ENCODE measurements at places on chromosomes 2 and 18.

GRCh38 chr2:159616286-159616701 lies at the start of gene BAZ2B:
Gene BAZ2B (minus strand): TSS chr2:159616548. CDS start chr2:159478719, 137,829 bp downstream.
- DNase-seq: peak; percentile 75

DNA sequence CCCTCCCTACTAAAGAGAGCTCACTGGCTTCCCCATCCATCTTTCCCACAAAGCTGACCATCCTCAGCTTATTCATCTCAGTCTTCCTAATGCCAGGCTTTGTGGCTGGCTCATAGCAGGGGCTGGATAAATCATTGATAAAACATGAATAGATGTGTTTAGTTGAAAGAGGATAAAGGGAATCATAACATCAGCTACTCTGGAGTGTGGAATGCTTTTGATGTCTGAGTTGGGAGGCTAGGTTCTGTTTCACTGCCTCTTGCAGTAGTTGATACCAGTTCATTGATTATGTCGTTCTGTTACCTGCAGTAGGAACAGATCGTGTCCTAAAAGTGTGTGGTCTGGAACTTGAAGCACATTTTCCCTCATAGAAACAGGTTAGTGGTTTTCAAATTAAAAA lies 66.3 kb upstream of the HK2 start:
- no peak for DNase-seq

GRCh38 chr2:241437179-241437578 lies 71.2 kb downstream of the STK25 start:
- no peak for DNase-seq

DNA sequence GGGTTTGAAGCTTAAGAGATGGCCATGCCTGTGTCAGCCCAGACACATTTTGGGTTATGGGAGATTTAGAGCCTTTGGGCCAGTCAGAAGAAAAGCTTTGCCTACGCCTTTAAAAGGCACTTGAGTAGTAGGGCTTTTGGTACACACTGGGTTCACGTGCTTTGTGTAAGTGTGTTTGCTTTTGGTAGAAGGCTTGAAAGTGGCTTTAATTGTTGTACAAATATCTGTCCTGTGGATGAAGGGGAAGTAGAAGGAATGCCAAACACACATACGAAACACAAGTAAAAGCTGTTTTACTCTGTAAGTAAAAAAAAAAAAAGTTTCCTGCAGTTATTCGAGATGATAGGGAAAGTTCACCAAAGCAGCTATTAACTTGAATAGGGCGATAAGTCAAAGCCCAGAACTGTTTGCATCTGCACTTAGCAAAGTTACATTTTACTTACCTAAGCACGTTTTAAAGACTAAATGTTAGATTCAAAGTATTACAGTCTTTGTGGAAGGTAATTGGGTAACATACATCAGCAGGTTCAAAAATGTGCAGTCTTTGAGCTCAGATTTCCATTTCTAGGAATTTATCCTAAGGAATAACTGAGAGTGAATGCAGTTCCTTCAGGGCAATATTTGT lies 75.4 kb downstream of the STK25 start:
- no peak for DNase-seq

DNA sequence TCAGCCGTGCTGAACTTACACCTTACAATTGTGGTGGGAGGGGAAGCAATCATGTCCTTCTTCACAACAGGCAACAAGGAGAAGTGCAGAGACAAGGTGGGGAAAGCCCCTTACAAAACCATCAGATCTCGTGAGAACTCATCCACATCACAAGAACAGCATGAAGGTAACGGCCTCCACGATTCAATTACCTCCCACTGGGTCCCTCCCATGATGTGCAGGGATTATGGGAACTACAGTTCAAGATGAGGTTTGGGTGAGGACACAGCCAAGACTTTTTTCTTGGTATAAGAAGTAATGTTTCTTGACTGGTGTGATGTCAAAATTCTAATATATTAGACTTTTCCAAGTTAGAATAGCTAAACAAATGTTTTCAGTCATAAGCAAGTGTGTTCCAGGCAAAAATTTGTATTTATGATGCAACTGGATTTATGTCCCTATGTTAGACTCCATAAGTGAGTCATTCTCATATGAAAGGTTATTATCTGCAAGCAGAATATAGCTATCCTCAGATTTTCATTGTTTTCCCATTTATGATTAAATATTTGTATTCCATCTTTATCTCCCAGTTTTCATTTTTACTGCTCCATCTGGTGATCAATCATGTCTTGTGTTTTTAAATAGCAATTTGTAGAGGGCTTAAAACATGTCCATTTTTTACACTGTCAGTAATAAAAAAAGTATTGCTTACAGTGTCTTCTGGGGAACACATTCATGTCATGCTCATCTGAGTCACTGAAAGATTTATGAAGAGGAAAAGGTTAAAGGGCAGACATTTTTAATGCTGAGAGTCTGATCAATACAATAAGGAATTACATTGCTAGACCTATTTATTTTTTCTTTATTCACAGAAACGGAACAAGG lies 995.2 kb upstream of the CDH2 start:
- DNase-seq: peak; percentile 73

DNA sequence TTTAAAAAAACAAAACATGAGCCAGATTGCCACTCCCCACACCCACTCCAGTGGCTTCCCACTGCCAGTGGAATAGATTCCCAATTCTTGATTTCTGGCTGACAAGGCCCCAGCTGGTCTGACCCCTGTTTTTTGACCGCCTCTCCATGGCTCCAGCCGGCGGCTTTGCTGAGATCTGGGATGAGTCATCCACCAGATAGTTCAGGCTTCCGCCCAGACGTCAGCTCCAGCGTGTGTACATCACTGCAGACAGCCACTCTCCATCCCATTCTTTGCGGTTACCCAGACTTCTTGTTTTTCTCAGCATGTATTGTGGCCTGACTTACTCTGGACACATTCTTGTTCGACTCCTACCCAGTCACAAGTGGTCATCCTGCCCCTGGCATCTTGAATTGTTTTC lies 227.9 kb downstream of the GBX2 start:
- DNase-seq: peak; percentile 86

- DNase-seq: no peak
These were observed 226.2 kb downstream of the KCNS3 start for GRCh38 chr2:18104595-18105224.

- DNase-seq: no peak
These were observed 42.5 kb upstream of the ACAA2 start for GRCh38 chr18:49855711-49856415.

- DNase-seq: no peak
These were observed 242.1 kb downstream of the ALPK2 start for GRCh38 chr18:58386780-58387179.

DNA sequence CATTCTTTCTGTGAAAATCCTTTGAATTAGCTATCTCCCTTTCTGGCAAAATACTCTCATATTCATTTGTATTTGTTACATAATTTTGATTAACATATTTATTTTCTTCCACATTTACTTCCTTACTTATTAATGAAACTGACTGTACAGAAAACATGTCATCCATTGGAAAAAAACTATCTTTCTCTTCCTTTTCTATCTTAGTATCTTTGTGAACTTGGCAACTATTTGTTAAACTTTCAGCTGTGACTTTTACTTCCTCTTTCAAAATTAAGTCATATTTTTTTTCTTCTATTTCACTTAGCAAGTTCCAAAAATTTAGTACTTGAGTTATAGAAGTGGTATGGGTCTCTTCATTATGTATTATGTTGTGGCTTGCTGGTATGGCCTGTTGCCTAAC lies 2.6 kb downstream of the RAD51AP2 start:
- no peak for DNase-seq

- peak; percentile 3 for DNase-seq
These were observed 185.4 kb downstream of the SNTG2 start for GRCh38 chr2:1136067-1136466.

GRCh38 chr18:681985-682384 lies 24.5 kb downstream of the TYMS start:
- DNase-seq: no peak

GRCh38 chr2:43399515-43400264 lies 173.3 kb upstream of the ZFP36L2 start:
- DNase-seq: peak; percentile 89

GRCh38 chr2:206718296-206718695 lies at the start of gene DYTN:
Gene DYTN (minus strand): TSS chr2:206718396. CDS start chr2:206718279, 117 bp downstream.
- DNase-seq: no peak

- no peak for DNase-seq
These were observed 53.3 kb downstream of the TWSG1 start for GRCh38 chr18:9387891-9388290.

GRCh38 chr2:240784629-240785423 lies 35.2 kb downstream of the KIF1A start:
- DNase-seq: no peak

- DNase-seq: no peak
These were observed 16.1 kb downstream of the MAPRE3 start for GRCh38 chr2:26986576-26986975.

GRCh38 chr2:45141883-45142866 lies 132.9 kb upstream of the SIX2 start:
- DNase-seq: no peak

- no peak for DNase-seq
These were observed 128.0 kb downstream of the NFATC1 start for GRCh38 chr18:79523736-79524180.

DNA sequence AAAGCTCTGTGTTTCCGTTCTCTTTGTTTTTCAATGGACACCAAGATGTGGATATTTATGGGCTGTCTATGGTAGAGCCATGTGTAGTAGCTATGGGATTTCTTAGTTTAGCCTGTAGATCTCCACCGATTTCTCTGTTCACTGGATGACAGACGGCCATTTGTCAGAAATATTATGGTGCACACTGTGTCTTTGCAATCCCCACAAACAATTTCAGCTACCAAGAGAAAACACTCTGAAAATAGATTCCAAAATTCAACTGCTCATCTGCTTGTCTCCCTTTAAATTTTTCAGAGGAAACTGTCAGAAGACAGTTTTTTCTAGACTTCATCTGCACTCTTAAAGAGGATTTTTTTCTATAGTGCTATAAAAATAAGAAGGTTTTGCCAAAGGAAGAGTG lies 166.8 kb downstream of the CD226 start:
- DNase-seq: no peak

DNA sequence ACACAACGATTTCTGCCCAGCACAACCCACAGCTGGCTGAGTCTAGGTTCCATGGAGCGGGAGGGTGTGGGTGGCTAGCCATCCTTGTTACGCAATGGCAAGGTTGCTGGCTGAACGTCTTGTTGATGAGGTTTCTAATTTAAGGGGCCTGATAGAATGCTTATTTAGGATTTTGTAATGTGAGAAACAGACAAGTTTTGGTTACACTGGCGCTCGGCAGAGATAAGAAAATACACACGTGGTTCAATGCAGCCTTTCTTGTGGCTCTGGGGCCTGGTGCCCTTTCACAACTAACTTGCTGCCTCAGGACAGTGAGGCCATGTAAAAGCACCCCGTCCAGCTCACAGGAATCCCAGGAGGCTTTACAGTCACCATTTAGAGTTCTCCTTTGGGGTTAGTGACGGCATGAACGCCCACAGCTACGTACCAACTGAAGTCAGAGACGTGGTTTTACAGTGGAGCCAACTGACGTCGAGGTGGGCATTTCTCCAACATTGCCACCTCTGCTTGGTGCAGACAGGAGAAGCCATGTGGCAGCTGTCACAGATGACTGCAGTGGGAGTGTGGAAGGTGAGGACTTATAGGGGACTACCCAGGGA lies 29.7 kb upstream of the PIEZO2 start:
- no peak for DNase-seq

DNA sequence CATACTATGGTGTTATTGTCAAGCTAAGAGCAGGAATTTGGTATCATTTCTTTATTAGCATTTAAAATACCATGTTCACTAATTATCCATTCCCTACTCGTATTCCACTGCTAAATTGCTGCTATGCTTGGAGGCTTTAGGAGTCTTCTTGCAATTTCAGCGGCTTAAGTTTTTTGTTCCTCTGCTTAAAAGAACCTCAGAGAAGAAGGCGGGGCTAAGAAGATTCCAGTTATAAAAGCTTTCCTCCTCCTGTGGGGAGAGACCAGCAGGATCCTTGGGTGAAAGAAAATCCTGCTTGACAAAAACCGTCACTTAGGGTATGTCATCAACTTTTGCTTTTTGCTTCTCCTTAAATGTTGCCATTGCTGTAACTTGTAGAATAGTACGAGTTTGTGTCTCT lies at the start of gene TRPM8:
TRPM8 (plus strand) TSS at position 258 of the 400 bp plus-strand sequence. CDS start 9,165 bp downstream, outside the sequence.
- DNase-seq: no peak

GRCh38 chr2:230828272-230828961 lies 36.3 kb upstream of the ITM2C start:
- no peak for DNase-seq

GRCh38 chr2:51344886-51345285 lies 313.0 kb upstream of the NRXN1 start:
- no peak for DNase-seq

DNA sequence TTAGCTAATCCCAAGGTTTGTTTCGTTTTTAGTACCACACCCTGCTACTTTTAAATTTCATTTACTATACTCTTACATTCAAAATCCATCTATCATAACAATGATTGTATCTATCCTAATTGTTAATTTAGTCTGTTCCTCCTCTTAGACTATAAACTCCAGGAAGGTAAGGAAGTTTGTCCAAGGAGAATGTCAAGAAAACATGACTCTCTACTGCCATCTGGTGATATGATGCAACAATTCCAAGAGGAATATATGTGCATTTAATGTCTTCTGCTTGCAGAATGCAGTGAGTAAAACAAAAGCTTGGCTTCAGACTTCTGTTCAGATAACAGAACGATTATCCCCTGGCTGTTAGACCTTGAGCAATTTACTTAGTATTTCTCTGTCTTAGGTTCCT lies 1267.1 kb downstream of the LRP1B start:
- DNase-seq: peak; percentile 62

GRCh38 chr2:24978661-24979060 lies 6.9 kb upstream of the DNAJC27 start:
- no peak for DNase-seq

DNA sequence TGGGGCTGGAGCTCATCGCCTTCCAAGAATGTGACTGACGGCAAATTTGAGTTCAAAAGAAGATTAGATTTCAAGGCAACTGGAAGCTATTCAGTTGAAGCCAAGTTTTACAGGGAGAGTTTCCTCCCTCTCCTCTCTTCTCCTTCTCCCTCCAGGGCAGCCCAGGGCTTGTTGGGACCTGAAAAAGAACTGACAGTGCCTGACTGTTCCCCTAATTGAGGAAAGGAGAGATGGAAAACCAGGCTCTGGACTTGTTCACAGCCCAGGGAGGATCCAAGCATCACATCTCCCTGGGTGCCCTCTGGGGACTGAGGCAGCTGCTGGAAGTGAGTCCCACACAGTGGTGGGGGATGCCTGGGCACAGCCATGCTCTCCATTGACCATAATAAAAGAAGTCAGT lies 88.1 kb downstream of the THNSL2 start:
- DNase-seq: no peak

- peak; percentile 25 for DNase-seq
These were observed 122.3 kb downstream of the HNMT start for GRCh38 chr2:138086576-138086975.

GRCh38 chr2:151560289-151560688 lies 150.6 kb downstream of the RIF1 start:
- peak; percentile 18 for DNase-seq

GRCh38 chr2:45699032-45699658 lies 47.7 kb downstream of the PRKCE start:
- DNase-seq: peak; percentile 82

- no peak for DNase-seq
These were observed 161.7 kb upstream of the ZNF236 start for GRCh38 chr18:76660571-76661192.
